ENCODE measurements at places on chromosomes 3 and 15.

GRCh38 chr3:132378846-132379245 is 38.5 kb upstream of the DNAJC13 start:
- no peak for DNase-seq

- no peak for DNase-seq
These were observed 57.8 kb downstream of the ZNF621 start for GRCh38 chr3:40582401-40583027.

DNA sequence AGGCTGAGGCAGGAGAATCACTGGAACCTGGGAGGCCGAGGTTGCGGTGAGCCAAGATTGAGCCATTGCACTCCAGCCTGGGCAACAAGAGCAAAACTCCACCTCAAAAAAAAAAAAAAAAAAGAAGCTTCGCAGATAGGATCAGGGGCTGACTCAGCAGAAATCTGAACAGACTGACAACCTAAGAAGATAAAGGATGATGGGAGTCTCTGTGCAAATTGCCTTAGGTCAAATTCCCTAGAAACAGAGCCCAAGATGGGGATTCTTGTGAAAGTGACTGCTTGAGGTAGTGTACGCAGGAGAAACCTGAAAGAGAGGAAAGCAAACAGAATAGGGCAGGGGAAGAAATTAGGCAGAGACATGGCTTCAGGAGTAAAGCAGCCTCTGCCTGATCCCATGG is 160.8 kb upstream of the LRIG1 start:
- DNase-seq = no peak

- DNase-seq = no peak
These were observed 86.4 kb downstream of the POLR2M start for GRCh38 chr15:57792724-57793449.

DNA sequence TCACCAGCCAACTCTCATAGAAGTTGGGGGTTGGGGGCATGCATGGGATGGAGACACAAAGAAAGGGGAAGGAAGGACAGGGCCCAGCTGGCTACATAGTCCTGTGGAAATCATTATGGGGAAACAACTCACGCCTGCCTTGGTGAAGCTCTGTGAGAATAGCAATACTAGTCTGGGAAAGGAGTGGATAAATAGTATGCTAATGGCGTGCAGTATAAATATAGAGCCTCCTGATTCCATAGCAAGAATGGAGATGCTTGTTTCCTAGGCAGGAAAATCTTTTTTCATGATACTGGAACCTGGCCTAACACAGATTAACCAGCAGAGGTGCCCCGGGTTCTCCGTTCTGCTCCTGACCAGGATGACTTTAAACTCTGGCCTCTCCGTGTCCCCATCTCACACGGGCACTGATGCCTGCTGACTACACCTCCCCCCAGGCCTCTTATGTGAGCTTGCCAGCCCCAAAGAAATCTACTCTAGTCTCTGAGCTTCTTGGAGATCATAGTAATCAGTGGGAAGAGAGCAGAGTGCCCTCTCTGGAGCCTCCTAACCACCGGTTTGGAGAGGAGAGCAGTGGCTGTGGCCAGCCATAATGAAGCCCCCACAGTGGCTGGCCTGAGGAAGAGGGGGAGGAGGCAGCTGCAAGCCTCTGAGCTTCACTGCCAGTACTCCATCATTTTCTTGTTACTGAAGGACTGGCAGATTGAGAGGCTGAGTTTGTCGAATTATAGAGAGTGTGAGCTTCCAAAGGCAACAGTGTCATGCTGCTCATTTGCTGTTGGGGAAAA is 355.0 kb upstream of the SEMA6D start:
- no peak for DNase-seq

DNA sequence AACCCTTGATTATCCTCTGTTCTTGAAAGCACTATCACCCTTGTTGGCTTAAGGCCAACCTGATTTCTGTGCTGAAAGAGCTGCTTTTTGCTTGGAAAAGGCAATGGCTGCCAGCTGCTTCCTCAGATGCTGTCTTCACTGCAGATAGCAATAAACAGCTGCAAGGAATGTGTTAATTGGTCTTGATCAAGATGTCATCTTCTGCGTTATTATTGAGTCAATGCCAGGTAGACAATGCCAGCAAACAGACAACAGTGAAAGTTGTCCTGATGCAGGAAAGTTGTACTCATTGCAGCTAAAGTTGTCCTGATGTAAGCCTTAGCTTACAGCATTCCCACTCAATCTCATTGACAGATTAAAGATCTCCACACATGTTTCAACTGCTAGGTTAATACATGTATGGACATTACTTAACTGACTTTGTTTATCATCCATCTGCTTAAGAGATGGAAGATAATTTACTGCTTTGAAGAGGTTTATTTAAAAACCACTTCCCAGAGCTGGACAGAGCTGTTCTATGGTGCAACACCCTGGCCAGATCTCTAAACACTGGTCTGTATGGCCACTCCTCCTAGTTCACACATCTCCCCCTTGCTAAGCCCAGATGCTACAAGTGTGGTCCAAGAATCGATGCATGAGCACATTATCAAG is 251.0 kb upstream of the MCTP2 start:
- no peak for DNase-seq
